NCI-H524 (cell line): ENCODE measurements at places on chromosomes 4 and X.
A peak's percentile ranks its signal among the peaks of the same experiment; 100 is the strongest.

GRCh38 chr4:948936-949300, 16.7 kb downstream of the TMEM175 start:
- DNase-seq, result no peak

DNA sequence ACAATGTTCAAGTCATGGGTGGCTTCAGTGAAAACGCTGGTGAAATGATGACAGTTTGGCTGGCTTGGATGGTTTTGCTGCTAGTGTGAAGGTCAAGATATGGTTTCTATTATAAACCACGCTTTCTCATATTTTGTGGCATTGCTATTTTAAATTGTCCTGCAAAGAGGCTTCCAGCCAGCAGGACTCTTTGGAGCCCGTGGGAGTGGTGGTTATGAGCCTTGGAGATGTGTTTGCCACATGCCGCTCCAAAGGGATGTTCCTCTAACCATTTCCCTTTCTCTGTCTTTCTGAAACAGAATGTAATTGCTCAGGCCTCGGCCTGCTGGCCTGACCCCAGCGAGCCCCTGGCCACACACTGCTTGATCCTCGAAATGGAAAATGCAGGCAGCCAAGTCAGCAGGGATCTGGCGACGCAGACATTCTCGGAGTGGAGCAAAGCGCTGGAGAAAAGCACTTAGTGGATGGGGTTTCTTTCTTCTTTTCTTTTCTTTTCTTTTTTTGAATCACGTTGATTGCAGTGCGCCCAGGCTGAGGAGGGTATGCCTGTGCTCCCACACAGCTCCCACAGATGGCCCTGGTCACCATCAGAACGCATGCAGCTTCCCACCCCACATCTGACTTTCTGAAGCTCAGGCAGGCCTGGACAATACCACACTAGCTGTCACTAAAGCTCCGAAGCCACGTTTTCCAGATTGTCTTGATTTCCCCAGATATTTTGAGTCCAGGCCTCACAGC, 114.0 kb downstream of the ENPP6 start:
- no peak for DNase-seq

DNA sequence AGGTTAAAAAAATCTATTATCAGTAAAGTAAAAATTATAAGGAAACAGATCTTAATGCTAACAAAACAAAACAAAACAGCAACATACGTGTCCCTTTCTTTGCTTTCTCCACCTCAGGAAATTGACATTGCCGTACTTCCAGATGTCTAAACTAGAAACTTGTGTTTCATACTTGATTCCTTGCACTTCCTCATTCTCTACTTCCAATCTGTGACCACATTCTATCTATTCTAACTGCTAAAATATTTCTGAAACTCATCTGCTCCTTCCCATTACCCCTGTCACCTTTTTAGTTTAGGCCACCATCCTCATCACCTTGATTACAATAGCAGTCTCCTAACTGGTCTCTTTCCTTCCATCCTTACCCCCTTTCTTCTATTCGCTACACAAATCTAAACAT, 22.5 kb upstream of the RPA4 start:
- DNase-seq, result no peak

- peak; percentile 41 for DNase-seq
These were observed 85.5 kb downstream of the STARD8 start for GRCh38 chrX:68732906-68733493.

DNA sequence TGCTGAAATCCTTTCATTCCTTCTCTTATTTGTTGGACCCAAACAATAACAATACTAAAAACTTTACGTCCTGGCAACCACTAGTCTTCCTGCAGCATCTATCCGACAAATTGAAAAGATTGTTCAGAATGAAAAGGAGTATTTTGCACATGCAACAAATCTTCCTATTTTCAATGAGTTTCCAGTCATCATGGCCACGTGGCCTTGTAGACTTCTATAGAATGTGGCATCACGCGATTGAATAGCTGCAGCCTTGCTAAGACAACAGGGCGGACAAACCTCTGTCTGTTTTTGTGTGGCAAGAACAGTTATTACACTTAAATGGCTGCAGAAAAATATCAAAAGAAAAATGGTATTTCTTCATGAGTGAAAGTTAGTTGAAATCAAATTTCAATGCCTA, 297.9 kb upstream of the LCORL start:
- no peak for DNase-seq

DNA sequence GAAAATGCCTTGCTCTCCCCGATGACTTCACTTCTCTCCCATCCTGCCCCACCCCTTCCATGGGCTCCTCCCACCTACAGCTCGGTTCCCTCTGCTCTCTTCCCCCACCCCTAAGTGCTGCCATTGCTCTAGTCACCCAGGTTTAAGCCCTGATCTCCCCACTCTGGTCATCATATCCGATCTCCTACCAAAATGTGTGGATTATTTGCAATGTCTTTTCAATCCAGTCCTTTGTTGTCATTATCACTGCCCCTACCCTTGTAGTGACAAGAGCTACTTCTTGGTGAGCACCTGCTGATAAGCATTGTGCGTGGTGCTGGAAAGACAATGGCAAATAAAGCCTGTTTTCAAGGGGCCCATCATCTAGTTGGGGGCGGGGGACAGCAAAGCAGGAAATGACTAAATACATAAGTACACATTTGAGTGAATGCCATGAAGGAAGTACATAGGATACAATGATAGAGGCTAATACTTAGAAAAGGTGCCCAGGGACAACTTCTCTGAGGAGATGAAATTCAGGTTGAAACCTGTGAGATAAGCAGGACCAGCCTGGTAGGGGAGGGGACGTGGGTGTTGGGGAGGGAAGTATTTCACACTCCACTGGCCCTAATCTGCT, 63.8 kb downstream of the DLG3 start:
- DNase-seq, result no peak

DNA sequence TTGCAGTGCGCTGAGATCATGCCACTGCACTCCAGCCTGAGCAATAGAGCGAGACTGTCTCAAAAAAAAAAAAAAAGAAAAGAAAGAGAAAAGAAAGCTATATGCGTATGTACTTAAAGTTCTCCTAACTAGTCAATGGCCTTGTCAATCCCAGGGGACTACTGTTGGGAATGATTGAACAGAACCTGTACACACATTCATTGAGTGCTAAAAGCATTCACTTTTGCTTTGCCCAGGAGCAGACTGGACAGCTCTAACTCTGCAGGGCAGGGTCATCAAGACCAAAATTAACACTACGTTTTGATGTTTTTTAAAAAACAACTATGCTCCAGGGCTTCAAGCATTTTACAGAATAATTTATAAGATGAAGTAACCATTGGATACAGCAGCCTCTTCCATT, 106.2 kb downstream of the FNIP2 start:
- no peak for DNase-seq

- no peak for DNase-seq
These were observed 28.6 kb upstream of the OGT start for GRCh38 chrX:71504346-71504745.

DNA sequence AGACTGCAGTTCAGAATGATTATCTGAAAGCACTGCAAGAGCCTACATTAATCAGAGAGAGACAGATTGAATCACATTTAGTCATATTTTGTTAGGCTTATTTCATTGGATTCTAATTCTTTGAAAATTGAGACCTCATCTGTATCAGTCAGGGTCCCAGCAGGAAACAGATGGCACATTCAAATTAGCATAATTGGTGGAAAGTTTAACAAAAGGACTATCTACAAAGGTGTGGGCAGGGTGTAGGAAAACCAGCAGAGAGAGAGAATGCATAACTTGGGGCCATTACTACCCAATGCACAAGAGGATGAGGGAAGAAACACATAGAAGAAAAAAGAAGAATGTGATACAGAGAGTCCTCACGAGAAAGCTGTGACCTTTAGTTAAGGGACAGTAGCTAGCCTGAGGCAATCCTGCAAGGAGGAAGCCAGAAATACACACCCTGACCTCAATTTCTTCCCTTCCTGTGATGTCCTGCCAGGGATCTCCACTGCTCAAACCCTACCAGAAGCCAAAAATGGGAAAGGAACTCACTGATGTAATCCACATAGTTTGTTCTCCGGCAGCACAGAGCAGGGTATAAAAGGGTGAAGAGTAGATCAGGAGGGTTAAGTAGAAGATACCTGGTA, 17.7 kb upstream of the XKRX start:
- peak; percentile 27 for DNase-seq

- DNase-seq, result peak; percentile 4
These were observed 1137.6 kb upstream of the IGFBP7 start for GRCh38 chr4:58247792-58248191.

DNA sequence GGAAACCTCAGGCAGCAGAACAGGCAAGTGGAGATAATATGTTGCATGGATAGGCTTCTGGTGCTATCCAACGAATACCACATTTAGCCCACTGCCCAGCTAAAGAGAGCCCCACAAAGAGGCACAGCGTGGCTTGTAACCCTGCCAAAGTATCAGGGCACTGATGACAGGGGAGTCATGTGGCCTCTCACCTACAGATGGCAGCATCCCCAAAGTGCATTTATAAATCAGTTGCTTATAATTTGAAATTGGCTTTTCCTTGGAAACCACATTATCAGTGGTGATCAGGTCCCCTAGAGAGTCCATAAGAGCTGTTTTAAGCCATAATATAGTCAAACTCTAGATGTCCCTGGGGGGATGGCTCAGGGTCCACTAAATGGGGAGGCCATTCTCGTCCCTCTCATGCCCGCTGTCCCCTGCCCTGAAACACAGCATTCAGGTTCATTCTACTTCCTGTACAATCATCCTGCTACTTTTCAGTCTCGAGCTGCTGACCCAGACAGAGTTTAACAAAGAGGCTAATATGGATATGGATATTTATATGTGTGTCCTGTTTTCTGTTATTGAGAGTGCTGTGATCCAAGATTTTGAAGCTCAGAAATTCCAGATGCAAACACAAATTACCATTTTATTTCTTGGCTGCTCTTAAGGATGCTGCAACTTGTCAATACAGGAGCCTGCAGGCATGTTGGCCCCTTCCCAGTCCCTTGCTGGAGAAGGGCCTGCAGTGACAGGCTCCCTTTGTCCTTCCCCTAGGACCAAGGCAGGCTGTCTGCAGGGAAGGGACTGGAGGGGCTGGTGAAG, 28.5 kb downstream of the SRPX start:
- DNase-seq, result no peak

DNA sequence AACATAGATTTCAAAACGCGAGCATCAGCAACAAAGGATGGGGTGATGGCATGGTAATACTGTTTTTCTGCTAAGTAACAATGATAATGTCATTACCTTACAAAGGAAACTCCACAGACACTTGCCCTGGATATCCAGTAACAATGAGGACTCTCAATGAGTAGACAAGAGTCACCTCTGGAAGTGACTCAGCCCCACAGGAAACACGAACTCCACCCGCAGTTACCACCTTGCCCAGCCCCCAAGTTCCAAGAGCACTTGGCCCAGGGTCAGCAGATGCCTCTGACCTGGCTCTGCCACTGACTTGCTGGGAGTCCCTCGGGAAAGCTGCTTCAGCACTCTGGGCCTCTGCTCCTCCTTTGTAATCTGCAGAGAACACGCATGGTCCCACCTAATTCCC, 110.3 kb upstream of the MAP3K15 start:
- no peak for DNase-seq

DNA sequence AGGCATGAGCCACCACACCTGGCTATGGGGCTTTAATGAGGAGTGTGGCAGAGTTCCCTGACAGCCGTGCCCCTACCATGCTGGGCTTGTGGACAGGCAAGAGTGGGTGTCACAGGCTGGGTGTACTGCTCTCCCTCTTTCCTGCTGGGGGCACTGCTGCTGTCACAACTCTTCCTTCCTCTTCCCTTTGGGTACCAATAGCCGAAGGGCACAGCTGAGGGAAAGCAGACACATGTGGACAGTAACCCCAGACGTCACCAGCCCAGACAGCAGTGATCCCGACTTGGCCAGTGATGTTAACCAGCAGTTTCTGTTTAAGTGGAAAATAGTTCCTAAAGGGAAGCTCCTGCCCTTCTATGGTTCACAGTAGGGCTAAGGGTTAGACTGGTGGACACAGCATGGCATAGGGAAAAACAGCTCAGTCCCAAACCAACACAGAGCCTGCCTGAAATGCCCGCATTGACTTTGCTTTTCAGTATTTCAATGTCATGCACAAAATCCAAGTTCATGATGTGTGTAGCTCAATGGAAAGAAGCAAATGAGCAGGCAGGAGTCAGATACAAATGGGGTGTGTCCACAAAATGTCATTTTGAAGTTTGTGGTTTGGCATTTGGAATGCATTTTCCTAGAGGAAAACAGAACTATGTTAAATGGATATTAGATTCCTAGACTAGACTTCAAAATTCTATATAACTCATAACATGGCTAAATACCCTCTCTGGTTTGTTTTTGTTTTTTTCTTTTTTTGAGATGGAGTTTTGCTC, 24.9 kb upstream of the DDX3X start:
- no peak for DNase-seq

GRCh38 chr4:109969919-109970318, 57.2 kb downstream of the EGF start:
- no peak for DNase-seq

DNA sequence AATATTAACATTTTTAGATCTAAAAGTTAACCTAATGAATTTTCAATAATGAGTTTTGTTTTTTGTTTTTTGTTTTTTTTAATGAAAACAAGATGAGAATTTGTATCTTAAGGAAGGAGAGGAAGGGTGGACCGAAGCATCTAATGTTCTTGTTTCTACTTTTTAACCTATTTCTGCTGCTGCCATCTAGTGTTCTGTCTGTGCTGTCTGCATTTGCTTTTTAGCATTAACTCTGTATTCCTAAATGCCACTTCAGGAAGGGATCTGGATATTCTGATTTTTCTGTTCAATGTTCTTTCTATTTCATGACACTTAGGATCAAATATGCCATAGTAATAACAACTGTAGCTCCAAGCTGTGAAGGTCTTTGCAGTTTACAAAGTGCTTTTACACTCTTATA, 161.7 kb downstream of the BRWD3 start:
- DNase-seq, result no peak

GRCh38 chr4:41360214-41360920, 103.6 kb downstream of the UCHL1 start:
- peak; percentile 85 for DNase-seq

- peak; percentile 61 for DNase-seq
These were observed 7.3 kb downstream of the TREX2 start for GRCh38 chrX:153438532-153438931.

GRCh38 chr4:78355306-78355705, 196.3 kb upstream of the ANXA3 start:
- peak; percentile 11 for DNase-seq

GRCh38 chr4:110514889-110515479, 39.0 kb downstream of the ENPEP start:
- peak; percentile 22 for DNase-seq

DNA sequence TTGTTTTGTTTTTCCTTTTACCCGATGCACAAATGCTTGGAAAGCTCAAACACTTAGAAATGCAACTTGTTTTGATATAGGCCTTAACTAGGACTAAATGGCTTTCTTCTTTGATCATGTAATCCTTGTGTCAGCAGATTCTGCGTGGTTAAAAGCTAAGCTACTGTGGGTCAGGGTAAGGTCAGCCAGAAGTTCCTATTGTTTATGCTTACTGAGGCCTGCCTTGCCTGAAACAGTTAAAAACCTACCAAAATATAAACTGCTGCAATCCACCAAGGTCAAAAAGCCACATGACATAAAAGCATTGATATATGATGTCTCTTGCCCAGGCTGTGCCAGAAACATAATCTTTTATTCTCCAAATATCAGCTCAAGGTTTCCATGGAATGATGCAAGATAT, 223.4 kb downstream of the FAM47B start:
- no peak for DNase-seq
